ENCODE measurements at places on chromosomes 11 and 22.

DNA sequence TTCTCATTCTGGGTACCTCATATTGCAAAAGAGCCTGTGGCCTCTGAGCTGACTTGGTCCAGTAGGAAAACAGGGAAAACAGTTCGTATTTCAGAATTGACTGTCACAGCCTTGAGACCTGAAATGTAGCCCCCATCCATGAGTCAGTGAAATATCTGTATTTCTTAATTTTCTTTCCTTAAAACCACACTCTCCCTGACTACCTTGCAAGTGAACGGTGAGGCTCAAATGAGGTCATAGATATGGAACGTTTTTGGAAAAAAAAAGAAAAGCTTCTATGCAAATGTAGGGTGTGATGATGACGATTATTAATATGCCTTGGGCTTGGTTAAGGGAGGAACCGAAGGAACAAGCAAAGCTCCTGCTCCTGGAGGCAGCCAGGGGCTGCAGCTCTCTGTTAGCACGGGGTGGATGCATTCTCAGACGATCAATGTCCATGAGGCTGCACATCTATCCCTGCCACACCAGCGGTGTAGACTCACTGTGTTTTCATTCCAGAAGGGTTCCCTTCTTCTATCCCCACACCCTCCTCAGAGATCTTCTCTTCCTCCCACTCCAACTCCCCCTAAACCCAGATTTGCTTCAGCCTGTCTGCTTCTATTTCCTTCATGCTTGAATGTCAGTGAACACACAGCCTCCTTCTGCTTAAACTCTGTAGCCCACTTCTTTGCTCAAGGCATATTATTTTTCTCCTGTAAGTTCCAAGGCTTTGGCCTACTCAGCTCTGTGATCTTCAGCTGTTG, 29.2 kb upstream of the SCN3B start:
- no peak for DNase-seq

DNA sequence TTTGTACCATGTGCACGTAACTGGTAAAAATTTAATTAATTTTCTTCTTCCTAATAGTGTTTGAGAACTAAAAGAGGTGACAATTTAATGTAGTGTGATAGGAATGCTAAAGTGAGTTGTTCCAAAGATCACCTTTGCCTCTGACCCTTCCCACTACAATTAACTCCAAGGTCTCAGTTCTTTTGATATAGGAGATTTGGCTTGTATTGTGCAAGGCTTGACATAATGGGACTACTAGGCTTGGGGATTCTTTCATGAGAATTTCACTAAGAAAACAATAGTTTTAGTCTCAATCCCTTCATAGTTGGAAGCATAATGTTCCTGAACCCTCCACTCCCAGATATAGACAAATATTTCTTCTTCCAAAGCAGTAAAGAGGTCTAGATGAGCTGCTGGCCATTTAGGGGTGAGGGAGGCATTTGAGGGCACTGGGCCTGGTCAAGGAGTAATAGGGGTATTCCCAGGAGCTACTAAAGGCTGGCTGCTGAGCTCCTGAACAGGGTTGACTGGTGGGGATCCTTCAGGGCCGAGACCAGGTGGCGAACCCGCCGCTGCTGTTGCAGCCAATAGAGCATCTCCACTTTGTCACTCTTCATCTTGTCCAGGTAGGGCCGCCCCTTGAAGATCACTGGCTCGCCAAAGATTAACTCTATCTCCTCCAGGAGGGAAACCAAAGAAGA, 2.7 kb downstream of the CCDC87 start:
- DNase-seq, result no peak

DNA sequence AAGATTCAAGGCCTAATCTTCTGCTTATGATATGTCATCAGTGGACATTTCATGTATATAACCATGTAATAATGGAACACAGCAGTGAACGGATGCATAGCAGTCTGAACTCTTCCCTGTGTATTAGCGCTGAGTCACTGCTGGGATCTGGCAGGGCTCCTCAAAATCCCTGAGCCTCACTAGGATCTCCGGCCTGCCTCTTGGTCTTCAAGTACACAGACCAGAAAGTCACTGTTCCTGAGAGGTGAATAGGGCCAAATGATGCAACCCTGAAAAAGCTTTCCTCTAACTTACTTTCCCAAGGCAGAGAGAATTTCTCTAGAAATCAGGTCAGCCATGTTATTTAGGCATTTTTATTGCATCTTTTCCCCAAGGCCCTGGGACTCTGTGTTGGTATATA, 35.0 kb downstream of the POU2AF1 start:
- DNase-seq, result peak; percentile 6

GRCh38 chr11:58579192-58580129, 598 bp downstream of the ZFP91 start:
- peak; percentile 67 for DNase-seq

DNA sequence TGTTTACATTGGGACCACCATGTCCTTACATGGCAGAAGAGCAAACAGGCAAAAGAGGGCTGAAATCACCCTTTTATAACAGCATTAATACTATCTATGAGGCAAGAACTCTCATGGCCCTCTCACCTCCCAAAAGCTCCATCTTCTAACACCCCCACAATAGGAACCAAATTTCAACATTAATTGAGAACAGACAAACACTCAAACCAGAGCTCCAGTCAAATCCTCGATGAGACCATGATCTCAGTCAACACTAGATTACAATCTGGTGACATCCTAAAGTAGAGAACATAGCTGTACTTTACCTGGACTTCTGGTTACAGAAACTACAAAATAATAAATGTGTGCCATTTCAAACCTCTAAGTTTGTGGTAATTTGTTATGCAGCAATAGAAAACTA, 25.1 kb downstream of the OR2AG2 start:
- DNase-seq, result no peak

DNA sequence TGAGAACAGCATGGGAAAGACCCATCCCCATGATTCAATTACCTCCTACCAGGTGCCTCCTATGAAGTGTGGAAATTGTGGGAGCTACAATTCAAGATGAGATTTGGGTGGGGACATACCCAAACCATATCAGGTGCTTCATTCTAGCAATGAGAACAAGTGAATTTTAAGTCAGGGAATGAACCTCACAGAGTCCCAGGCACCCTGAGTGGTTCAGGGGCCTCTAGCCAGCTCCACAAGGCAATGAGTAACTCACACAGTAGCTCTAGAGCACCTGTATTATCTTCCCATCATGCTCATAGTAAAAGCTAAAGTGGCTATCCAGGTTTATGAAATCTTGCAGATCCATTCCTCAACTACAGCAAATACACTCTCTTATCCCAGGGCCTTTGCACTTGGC, 13.1 kb upstream of the ACCSL start:
- no peak for DNase-seq

DNA sequence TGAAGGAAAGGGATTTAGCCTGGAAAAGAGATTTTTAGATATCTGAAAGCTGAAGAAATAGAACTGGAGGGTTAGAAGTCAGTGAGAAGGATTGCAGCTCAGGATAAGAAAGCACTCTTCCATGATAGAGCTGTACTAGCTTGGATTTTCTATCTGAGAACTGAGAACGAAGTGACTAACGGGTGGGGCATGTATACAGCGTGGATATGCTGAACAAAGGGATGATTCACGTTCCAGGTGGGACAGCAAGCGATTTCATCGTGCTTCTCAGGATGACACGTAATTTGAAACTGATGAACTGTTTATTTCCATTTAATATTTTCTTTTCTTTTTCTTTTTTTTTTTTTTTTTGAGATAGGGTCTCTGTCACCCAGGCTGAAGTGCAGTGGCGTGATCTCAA, 53.0 kb downstream of the GRAMD1B start:
- DNase-seq, result no peak

GRCh38 chr11:35937111-35937510, 6.8 kb upstream of the LDLRAD3 start:
- DNase-seq, result no peak

- no peak for DNase-seq
Observed at GRCh38 chr22:32814285-32814860, 12.9 kb downstream of the TIMP3 start.

- DNase-seq, result peak; percentile 92
Observed at GRCh38 chr11:73308961-73309919, 1.2 kb downstream of the ARHGEF17 start.

- no peak for DNase-seq
Observed at GRCh38 chr11:57772562-57772961, 11.0 kb downstream of the CTNND1 start.

GRCh38 chr11:57100638-57101331, 81.0 kb upstream of the LRRC55 start:
- DNase-seq, result no peak

DNA sequence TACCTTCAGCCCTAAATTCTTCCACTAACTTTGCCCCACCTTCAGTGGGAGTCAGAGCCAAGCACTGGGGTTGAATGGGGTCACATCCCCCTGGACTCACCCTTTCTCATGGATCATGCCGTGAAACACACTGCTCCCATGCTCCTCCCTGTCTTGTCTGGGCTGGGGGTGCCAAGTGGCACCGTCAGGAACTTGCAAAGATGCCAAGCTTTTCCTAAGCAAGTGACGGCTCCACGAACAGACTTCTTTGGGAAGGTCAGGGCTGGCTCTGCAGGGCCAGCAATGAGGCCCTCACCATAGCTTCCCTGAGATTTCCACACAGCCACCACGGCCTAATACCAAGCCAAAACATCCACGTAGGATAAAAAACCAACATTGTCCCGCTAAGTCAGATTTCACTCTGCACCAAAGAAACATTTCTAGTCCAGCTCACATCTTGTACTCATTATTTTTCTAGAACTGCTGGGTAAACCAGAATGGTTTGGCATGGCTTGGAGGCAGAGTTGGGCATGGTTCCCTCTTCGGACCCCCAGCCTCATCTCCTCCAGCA, 76.5 kb downstream of the NAT10 start:
- no peak for DNase-seq

DNA sequence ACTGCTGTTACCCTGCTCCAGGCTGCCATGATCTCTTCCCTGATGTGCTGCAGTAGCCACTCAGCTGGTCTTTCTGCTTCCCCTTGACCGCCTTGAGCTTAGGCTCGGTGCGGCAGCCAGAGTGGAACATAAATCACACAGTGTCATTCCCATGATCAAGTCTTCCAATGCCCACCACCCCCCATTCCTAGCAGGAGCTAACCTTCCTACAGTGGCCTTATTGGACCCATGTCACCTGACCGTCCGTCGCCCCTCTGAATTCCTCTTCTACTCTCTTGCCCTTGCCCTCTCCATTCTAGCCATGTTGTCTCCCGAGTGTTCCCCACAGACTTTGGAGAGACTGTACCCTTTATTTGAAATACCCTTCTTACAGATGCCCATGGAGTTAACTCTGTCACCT, 43.4 kb downstream of the OTOG start:
- DNase-seq, result no peak

DNA sequence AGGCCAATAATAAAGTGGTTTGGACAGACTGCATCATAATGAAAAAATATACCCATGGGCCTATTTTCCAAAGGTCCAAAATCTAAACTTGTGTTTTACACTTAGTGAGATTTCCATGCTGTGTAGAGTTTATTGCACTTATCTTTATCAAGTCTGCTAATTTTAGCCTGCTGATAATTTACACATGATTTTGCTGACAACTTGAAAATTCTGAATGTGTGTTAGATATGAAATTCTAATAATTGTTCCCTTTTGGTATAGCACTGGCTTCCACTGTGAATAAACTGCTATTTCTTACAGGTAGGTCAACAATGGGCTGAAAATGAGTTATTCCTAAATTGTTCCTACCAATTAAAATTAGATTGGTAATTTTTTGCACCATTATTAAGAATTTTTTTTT, 589.1 kb upstream of the ANO3 start:
- DNase-seq, result no peak

- no peak for DNase-seq
Observed at GRCh38 chr11:67071420-67072284, 15.0 kb downstream of the RHOD start.

DNA sequence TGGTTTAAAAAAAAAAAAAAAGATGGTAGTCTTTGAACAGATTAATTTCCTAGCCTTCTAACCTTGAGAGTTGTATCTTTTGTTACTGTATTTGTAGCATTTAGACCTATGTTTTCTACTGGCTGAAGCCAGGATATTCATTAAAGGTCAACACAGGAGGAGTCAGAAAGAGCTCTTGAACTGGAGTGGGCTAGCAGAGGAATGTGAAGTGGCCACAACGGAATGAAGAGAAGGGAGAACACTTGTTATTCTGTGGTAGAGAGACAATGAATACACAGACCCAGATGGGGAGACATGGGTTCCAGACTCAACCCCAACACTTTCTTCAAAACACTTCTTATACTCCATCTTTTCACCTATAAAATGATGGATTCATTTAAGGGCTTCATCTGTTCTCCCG, 88.1 kb downstream of the RELT start:
- DNase-seq, result no peak

DNA sequence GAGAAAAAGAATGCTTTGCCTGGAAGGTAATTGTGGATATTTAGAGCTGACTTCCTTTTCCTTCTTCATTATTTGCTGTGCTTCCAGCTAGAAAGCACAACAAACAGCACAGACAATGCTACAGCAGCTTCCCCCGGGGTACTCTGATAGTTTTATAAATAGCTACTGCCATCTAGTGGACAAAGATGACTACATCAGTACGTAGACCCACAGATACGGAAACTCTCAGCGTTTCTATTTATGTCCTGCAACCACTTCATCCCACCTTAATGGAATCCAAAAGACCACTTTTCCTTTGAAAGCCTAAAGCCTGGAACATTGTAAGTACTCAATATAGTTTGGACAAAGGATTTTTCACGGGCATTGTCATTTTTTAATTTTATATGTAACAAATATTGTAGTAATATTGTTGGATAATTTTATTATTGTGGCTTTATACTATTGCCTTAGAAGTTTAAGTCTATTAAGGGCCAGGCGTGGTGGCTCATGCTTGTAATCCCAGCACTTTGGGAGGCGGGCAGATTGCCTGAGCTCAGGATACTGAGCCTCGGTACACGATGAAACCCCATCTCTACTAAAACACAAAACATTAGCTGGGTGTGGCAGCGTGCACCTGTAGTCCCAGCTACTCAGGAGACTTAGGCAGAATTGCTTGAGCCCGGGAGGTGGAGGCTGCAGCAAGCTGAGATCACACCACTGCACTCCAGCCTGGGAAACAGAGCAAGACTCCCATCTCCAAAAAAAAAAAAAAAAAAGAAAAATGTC, 7.5 kb downstream of the HSPA8 start:
- DNase-seq, result no peak

- no peak for DNase-seq
Observed at GRCh38 chr11:61343792-61344745, 11.0 kb downstream of the TKFC start.

GRCh38 chr11:131422029-131422428, 51.6 kb downstream of the NTM start:
- DNase-seq, result no peak

- no peak for DNase-seq
Observed at GRCh38 chr22:45831394-45831793, 145.6 kb downstream of the WNT7B start.

GRCh38 chr11:63610604-63611394, 3.4 kb downstream of the PLAAT3 start:
- no peak for DNase-seq

- no peak for DNase-seq
Observed at GRCh38 chr11:45551191-45551713, 114.2 kb downstream of the CHST1 start.

DNA sequence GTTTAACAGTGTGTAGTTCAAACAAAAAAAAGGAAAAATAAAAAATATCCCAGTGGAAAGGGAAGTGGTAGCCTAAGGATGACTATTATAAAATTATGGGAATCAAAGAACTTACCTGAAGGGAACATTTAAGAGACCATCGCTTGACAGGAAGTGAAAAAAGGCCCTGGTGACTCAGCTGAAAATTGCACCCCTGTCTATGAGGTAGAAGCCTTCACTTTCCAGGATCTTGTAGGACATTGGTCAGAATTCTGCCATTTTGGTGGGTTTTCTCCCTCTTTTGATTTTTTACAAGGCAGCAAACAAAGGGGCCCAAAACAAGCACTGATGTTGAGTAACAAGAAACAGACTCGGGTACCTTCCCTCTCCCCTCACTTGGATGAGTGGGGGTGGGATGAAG, 15.6 kb downstream of the DDX17 start:
- DNase-seq, result no peak

- DNase-seq, result no peak
Observed at GRCh38 chr11:7473717-7474116, 11.6 kb upstream of the OLFML1 start.

Data from T1000 (cell line).